ENCODE measurements at places on chromosomes 16 and 17.

- no peak for DNase-seq
Observed at GRCh38 chr17:8041249-8041928, 2.5 kb downstream of the ALOX15B start.

- DNase-seq: no peak
Observed at GRCh38 chr17:45414990-45415881, 17.4 kb downstream of the ARHGAP27 start.

GRCh38 chr16:85974428-85975375, 75.7 kb downstream of the IRF8 start:
- no peak for DNase-seq

- no peak for DNase-seq
Observed at GRCh38 chr17:64055183-64056142, 35.0 kb upstream of the ICAM2 start.

DNA sequence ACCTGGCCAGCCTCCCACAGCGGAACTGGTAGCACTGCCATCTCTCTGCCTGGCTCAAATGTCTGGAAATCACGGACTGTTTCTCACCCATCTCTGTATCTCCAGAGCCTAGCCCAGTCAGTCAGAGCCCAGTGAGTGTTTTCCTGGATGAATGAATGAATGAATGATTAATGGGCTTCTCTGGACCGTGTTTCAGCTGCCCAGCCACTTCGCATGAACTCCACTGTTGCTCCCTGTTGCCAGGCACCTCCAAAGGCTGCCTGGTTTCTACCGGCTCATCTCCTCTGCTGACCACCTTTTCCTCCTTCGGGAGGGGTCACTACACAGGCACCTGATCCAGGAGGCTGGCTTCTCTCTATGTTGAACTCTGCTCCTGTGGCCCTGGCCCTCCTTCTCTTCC, 91.0 kb upstream of the SDK2 start:
- DNase-seq: no peak

GRCh38 chr17:31462261-31462660, 70.8 kb downstream of the RAB11FIP4 start:
- no peak for DNase-seq

DNA sequence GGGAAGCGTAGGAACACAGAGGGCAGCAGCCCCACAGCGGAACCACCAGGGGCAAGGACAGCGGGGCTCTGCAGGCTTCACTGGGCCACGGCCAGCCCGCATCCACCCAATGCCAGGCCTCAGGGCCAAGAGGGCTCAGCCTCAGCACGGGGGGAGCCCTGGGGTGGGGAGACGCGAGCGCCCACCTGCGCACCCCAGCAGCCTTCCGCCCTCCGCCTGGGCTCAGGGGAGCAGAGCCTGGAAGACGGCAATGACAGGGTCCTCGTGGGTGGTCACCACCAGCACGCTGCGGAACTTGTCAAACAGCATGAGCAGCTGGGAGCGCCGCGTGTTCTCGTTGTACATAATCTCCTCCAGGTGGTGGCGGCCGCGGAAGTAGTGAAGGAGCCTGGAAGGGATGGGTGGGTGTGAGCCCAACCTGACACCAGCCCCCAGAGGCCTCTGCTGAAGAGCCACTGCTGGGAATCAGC, 8.5 kb downstream of the MPG start:
- no peak for DNase-seq

DNA sequence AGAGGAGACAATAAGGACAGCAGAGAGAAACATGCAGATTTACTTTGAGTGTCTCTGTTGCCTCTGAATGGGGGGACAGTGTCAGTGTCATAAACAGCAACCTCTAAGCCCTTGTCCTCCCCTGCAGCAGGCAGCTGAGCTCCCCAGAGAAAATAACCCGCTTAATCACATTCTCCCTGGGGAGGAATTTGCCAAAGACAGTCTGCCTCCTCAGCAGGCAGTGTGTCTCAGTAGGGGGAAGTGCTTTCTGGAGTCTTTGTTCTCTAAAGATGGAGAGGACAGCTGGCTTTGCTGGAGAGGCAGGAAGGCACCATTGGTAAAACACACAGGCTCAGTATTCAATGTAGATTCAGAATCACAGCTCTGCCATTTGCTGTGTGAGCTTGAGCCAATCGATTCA, 16.1 kb downstream of the TEKT5 start:
- no peak for DNase-seq

GRCh38 chr16:17803625-17804410, 333.1 kb upstream of the XYLT1 start:
- no peak for DNase-seq

DNA sequence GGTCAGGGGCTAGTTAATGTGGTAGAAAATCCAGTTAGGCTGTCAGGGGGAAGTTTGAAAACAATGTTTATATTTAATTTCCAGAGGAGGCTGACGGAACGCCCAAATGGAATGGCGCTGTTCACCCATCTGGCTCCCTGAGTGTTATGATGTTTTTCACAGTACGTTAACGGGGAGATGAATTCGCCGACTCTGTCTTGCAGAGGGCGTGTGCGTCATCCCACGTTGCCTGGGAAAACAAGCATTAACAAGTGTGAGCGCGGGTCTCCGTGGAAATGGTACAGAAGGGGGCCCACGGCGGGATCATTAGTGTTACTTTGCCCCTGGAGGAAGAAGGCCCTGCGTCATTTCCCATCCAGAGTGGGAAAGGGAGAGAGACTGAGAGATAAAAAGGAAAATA, 29.6 kb downstream of the RGS9 start:
- no peak for DNase-seq

DNA sequence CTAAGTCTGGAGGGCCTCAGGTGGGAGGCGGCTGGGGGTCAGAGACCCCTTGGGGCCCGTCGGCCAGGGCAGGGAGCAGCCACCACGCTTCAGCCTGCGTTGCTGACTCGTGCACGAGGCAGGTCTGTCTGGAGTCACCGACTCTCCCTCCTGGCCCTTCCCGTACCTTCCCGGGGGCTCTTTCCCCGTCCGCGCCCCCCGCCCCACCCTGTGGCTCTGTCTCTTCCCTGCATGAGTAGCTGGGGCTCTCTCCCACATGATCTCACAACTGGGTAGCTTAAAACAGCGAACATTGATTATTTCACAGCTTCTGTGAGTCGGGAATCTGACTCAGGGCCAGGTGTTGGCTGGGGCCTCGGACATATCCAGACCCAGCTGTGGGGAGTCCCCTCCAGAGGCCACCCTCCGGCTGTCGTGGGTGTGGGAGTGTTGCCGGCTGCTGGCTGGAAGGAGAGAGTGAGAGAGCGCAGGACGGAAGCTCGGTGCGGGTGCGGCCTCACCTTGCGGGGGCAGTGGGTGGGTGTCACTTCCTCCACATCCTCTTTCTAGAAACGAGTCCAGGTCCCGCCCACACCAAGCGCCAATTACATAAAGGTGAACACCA, 17.3 kb downstream of the BAHCC1 start:
- DNase-seq: peak; percentile 33

DNA sequence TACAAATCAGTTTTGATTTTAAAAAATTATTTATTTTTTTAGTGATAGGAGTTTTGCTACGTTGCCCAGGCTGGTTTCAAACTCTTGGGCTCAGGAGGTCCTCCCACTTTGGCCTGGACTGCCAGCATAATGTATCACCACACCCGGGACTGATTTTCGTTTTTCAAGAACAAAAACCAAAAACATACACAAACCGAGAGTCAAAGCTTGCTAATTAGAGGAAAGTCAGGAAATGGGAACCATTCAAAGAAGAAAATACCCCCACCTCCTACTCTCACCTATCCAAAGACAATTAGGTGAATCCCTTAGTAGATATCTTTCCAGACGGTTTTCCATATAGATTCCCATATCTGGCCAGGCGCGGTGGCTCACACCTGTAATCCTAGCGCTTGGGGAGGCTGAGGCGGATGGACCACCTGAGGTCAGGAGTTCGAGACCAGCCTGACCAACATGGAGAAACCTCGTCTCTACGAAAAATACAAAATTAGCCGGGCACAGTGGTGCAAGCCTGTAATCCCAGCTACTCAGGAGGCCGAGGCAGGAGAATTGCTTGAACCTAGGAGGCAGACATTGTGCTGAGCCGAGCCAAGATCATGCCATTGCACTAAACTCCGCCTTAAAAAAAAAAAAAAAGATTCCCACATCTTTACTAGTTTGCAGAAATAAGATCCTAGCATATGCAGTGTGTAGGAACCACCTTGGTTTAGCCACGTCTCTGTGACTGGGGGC, 883 bp upstream of the SPN start:
- DNase-seq: no peak

DNA sequence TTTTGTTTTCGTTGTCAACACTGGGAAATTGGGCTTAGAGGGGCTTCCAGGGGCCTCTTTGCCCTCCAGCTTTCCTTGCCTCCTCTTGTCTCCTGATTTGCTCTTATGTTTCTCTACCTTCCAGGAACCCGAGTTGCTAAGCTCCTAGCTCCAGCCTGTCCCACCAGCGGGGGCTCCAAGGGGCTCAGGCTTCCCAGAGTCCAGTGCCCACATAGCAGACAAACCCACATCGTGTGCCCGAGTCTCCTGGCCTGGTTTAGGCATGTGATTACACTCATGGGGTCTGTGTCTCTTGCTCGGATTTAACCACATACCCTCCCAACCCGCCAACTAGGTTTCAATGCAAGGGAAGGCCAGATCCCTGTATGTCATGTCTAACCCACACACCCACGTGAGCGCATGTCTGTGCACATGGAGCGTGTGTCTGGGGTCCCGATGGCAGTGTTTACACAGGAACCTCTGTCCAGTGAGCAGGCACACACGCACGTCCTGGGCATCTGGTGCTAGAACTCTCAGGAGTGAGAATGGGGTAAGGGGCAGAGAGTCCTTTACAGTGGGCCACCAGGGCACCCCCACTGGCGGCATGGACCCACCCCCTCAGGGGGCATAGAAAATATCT, 76.1 kb upstream of the MED9 start:
- DNase-seq: no peak

GRCh38 chr17:82030470-82031302, 792 bp upstream of the RAC3 start:
- DNase-seq: peak; percentile 68

- no peak for DNase-seq
Observed at GRCh38 chr17:79664930-79665737, 54.3 kb upstream of the RBFOX3 start.

DNA sequence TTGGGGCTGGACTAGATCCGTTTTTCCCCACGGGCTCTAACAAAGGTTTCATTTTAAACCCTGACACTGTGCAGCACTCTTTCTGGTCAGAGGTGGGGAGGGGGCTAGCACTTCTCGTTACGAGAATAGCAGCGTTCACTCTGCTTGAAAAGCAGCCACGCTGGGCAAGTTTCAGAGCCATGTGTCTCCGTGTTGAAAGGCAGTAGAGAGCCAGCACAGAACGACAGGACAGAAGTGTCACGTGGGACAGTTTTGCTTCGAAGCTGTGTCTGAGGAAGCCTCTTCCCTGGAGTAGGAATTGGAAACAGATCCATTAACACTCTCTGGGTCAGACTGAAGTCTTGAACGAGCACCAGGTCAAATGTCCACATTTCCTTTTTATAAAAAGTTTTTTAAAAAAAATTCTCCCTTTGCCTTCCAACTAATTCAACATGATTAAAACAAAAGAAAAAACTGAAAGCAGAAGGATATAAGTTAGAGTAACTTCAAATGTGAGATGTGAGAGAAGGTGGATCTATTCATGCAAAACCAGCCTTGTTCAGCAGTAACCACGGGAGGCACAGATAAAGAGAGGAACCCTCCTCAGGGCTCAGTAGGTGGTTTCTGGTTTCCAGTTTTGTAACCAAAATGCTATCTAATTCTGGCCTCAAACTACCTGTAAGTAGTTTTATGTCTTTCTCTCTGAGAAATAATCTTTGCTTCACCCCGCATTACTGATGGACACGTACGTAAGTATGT, 65.0 kb downstream of the SMG6 start:
- DNase-seq: no peak

GRCh38 chr17:21530311-21530710, 154.2 kb downstream of the KCNJ12 start:
- DNase-seq: no peak

- DNase-seq: no peak
Observed at GRCh38 chr16:53692146-53692545, 11.5 kb downstream of the RPGRIP1L start.

Data from activated CD4-positive, alpha-beta T cell treated with anti-CD3 and anti-CD28 coated beads for 1 hour (primary cell).